ACHN (cell line): ENCODE measurements at places on chromosomes 1 and 21.

GRCh38 chr1:106344494-106344893 lies 712.0 kb upstream of the PRMT6 start:
- no peak for DNase-seq

DNA sequence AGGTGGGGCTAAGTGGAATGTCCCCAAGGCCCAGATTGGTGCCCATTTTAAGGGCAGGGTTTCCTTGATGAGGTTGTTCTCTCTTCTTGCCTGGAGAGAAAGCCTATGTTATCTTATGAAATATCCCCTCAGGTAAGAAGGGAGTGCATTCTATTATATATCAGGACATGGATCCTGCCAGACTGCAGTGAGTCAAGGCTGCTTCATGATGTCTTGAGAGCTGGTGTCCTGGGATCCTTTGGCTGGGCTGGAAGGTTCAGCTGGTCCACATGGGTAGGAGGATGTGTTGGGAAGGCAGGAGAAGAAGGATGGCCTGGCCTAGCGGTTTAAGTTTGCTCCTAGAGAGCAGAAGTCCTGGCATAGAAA lies 207.6 kb downstream of the ROR1 start:
- no peak for DNase-seq

- DNase-seq, result no peak
Measured at GRCh38 chr21:34887105-34887442, 162.0 kb downstream of the RUNX1 start.

DNA sequence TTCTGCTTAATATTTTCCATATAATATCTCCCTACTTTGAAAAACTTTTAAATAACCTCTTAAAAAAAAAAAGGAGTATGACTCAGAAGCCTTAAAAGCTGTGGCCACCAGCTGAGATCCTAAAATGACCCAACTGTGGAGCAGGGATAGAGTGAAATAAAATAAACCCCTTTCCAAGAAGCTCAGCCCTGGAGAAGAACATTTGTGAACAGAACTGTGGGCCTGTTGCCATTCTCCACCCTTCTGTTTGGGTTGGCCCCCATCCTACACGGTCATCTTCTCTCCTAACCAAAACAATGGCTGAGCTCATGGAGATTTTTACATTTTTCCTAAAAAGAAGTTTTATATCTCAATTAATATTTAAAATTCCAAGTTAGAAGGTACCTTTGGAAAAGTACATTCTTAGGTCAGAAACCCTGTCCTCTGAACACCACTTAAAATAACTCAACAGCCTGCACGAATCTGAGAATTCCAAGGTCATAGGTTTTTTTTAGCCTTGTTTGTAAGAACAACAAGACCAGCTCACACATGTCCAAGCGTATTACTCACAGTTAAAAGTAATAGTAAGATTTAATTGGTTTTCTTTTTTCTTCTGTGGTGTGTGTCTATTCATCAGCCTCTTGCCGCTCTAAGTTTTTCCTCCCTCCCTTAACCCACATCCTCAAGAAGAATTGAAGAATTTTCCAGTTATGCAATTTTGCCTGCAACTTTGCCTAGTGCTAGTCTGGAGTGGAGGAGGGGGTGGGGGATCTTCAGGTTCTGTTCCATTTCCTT lies 107.7 kb upstream of the ERRFI1 start:
- no peak for DNase-seq

DNA sequence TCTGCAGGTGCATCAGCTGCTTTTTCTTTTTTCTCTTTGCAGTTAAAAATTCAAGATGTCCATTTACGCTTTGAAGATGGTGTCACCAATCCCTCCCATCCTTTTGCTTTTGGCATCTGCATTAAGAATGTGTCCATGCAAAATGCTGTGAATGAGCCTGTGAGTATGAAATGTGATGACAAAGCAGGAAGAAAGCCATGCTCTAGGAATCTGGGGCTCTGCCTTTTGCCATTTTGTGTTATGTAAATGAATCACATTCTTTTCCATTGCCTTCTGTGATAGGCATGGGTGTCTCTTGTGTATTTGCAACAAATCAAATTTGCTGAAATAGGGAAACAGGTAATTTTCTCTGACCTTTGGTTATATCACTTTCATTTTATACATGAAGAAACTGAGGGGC lies 19.4 kb downstream of the VPS13D start:
- no peak for DNase-seq

GRCh38 chr1:171953835-171954234 lies 112.5 kb downstream of the DNM3 start:
- DNase-seq, result no peak

DNA sequence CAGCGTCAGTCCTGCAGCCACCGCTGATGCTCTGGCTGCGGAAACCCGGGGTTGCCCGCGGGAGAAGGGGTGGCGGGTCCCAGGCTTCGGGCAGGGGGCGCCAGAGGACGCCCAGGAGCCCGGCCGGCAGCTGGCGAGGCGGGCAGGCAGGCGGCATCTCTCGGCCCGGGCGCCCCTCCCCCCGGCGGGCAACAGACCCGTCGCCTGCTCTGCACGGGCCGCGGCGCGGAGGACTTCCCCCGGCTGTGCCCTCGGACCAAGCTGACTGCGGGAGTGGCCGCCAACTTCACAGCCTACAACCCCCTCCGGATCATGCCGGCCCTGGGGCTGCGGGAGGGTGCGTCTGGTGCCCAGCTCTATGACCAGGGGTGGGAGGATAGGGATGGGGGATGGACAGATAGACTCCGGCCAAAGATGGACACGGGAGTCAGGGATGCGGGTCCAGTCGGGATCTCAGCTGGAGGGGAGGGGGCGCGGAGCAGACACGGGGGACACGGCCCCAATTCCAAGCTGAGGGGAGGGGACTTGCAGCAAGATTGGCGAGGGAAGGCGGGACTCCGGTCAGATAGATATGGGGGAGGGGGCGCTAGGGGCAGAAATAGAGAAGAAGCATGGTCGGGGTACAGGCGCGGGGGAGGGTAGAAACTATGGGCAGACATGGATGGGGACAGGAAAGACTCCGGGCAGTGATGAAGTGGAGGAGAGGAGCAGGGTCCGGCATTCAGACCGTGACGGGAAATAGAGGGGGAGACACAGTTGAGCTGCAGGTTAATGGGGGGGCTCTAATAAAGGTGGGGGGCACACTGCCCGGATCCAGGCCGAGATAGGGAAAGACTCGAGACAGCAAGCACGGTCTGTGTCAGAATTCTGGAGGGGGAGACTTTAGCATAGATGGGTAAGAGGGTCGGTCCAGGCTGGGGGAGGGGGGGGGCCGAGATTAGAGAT lies 1.1 kb downstream of the ADGRB2 start:
- DNase-seq, result peak; percentile 75

DNA sequence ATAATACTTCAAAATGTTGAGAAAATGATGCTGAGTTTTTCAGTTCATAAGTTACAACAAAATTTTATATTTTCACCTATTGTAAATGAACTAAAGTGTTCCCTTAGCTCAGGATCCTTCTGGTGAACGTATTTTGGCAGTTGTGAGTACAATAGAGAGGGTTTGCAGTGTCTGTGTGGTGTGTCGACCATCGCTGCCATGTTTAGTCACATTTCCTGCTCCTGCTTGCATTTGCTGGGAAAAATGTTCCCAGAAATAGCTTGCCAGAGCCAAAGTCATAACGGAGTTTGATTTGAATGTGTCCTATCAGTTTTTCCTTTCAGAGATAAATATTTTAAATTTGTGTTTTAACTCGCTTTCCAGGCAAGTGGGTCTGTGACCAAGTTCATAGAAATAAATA lies 117.1 kb upstream of the COL6A1 start:
- DNase-seq, result no peak

- DNase-seq, result no peak
Measured at GRCh38 chr1:76083189-76083588, 8.6 kb downstream of the ST6GALNAC3 start.

GRCh38 chr1:24452922-24453485 lies 37.4 kb downstream of the NIPAL3 start:
- DNase-seq, result no peak

- no peak for DNase-seq
Measured at GRCh38 chr1:38015978-38016725, 3.6 kb downstream of the UTP11 start.

DNA sequence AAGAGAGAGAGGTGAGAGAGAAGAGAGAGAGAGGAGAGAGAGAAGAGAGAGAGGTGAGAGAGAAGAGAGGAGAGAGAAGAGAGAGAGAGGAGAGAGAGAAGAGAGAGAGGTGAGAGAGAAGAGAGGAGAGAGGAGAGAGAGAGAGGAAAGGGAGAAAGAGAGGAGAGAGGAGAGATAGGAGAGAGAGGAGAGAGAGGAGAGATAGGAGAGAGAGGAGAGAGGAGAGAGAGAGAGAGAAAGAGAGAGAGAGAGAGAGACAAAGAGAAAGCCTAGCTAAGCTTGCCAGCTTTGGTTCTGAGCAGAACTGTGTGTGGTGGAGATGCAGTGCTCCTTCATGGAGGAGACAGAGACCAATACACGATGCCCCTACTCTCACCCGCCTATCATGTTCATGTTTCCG lies 99.1 kb upstream of the KCNA3 start:
- DNase-seq, result no peak
